ENCODE measurements at places on chromosomes 6 and 20.

DNA sequence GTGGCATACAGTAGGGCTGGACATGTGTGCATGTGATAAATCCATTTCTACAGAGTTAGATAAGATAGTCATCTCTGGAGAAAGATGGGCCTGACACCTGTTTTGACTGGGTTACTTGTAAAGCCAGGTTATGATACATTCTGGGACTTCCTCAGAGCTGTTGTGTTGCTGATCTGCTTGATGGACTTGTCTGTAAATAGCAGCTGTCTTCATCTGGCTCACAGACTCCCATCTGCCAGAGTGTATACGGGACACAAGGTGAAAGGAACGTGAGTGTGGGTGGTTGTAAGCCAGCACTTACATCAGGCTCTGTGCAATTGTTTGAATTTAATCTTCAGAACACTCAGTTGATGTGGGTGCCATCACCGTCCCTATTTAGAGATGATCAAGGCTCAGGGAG lies 49.8 kb downstream of the ZDHHC14 start:
- no peak for DNase-seq

DNA sequence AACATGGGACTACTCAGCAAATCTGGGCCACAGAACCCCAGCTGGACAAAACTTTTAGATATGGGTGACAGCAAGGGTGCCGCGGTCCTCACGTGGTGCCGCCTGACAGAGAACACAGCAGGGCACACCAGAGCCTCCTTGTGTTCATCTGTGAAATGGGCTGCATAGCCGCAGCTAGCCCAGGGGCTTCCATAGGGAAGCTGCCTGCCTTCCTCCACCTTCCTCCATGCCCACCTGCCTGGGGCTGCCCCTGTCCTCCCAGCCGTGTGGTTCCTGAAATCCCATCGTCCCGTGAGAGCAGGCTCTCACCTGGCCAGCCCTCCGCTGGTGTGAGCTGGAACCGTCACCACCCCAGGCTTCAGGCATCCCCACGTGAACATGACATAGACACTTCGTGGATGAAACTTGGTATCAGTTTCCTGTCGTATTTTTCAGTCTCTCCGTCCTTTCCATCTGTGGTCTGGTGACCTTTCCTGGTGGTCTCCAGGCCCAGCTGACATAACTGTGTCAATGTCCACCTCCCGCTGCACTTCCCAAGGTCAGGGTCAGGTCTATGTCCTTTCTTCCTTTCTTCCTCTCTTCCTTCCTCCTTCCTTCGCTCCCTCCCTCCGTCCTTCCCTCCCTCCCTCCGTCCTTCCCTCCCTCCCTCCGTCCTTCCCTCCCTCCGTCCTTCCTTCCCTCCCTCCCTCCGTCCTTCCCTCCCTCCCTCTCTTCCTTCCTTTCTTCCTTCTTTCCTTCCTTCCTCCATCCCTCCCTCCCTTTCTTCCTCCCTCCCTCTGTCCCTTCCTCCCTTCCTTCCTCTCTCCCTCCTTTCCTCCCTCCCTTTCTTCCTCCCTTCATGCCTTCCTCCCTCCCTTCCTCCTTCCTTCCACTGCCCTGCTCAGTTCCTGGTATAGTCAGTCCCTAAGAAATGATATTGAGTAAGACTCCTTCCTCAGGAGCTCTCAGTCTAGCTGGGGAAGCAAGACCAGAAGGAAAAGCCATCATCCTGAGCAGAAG lies 78.8 kb downstream of the GRM4 start:
- DNase-seq: no peak

GRCh38 chr6:53959717-53960116 lies 151.5 kb upstream of the MLIP start:
- no peak for DNase-seq

DNA sequence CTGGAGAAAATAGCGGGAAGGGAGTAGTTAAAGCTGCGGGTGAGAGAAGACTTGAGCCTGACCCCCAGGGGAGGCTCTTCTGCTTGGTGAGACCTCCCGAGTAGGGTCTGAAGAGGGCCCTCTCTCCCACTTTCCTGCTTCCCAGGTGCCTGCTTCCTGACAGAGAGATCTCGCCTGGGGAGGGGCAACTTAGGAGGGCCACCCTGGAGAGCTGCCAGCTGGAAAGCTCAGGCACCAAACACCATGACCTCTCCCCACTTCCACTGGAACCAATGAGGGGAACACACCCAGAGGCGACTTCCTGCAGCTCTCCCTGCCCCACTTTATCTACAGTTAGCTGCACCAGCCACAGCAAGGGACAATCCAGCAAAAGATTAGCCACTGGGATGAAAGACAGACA lies 208.0 kb downstream of the TBXT start:
- DNase-seq: no peak

GRCh38 chr20:46004889-46005473 lies 3.7 kb upstream of the MMP9 start:
- no peak for DNase-seq

GRCh38 chr20:34089655-34090345 lies 22.2 kb downstream of the EIF2S2 start:
- DNase-seq: no peak

- DNase-seq: no peak
These were observed 9.3 kb upstream of the SGK2 start for GRCh38 chr20:43549416-43550065.

DNA sequence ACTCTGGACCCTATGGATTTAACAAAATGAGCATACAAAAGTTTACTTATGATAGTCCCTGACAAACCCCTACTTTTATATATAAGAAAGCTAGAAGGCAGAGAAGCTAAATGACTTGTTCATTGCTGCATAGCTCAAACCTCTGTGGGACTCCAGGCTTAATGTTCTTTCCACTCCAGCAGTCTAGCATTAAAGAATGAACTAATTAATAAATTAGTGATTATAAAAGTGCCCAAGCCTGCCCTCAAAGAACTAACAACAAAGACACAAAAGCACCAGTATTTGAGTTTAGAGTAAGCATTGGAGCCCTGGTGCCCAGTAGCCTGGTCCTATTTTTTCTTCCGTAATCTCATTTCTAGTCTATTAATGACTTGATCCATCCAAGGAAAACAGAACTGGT lies 59.9 kb downstream of the LAMA4 start:
- DNase-seq: no peak

- DNase-seq: no peak
These were observed 14.3 kb upstream of the LAMP5 start for GRCh38 chr20:9500121-9500520.

GRCh38 chr20:50838707-50839385 lies 44.0 kb downstream of the BCAS4 start:
- no peak for DNase-seq

- DNase-seq: no peak
These were observed 193.3 kb downstream of the PACRG start for GRCh38 chr6:162921062-162921461.

GRCh38 chr20:62168890-62169435 lies 13.9 kb upstream of the MTG2 start:
- DNase-seq: no peak

DNA sequence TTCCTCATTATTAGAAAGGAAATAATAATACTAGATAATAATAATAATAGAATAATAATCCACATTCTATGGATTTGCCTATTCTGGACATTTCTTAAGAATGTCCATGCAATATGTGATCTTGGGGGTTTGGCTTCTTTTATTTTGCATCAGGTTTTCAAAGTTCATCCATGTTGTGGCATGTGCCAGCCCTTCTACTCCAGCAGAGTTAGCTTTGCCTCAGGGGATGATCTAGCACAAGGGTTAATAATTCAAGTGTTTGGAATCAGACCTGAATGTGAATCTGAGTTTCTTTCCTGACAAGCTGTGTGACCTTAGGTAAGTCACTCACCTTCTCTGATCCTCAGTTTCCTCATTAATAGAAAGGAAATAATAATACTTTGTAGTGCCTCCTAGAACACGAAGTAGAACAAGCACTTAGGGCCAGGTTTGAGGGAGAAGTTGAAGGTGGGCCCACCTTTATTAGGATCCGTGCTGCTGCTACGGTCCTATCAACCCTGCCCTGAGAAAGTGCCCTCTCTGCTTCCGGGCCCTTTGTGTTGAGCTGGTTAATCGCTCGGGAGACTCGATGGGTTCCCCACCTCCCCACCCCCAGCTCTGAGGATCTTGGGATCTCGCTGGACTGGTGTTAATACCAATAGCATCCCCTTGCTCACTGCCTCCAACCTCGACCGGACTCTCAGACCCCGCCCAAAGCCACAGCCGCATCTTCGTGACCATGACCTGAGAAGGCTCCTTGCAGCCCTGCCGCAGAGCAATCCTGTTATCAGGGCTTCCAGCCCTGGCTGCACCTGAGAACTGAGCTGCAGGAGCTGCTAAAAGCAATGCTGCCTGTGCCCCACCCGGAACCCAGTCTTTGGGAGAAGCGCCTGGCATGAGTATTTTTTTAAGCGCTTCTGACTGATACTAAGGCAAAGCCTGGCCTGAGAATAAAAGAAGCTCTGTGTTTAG lies 26.9 kb downstream of the RBM38 start:
- DNase-seq: no peak

- no peak for DNase-seq
These were observed 812 bp downstream of the SLC9A8 start for GRCh38 chr20:49813305-49813974.

DNA sequence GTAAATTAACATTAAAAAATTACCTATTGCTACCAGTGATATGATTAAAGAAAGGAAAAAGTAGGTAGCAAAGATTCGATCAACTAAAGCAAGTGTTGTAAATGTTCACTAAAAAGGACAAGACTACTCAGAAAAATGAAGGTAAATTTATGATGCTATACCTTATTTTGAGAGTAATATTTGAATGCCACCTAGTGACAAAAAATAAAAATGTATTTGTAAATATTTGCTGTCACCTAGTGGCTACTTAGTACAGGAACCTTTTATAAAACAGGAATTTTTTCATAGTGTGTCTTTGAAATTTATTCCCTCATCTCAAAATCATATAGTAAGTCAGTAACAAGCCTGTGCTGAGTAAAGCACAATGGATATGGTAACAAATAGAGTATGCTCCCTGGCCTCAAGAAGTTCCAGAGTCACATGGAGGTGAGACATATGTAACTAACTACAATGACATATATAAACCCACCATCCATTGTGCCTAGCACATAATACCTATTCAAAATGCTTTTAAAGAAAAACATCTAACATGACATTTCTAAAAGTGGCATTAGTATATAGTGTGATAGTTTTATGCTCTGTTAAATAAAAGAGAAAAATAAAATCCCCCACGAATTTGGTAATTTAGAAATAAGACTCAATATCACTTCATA lies 193.1 kb upstream of the SIM1 start:
- DNase-seq: no peak
